ENCODE measurements at places on chromosomes 4 and X.

- no peak for DNase-seq
Observed at GRCh38 chr4:100009490-100009889, 59.4 kb upstream of the H2AZ1 start.

DNA sequence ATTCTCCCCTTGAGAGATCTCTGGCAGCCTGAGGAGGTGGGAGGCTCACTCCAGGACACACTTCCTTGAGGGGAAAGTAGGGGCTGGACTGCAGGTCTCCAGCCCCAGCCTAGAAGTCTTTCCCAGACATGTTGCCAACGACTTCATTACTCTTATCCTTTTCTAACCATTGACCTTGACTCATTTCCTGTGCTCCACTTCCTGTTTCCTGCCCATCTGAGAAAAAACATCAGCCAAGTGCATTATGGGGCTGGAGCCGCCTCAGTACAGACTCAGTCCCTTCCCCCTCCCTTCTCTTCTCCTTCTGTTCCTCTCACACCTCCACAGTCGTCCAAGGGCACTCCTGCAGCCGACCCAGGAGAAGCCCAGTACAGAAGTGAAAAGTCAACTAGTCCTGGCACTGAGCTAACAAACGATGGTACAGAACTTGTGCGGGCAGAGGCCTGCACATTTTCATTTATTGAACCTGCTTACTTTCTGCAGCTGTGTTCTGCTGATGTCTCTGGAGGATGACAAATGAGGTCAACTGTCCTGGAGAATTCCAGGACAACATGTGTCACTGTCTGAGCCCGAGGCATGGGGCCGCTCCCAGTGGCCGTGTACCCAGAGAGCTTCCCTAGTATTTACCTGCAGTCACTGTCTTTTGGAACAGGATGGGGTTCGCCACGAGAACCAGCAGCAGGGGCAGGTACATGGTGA, 20.1 kb downstream of the GPR143 start:
- no peak for DNase-seq

DNA sequence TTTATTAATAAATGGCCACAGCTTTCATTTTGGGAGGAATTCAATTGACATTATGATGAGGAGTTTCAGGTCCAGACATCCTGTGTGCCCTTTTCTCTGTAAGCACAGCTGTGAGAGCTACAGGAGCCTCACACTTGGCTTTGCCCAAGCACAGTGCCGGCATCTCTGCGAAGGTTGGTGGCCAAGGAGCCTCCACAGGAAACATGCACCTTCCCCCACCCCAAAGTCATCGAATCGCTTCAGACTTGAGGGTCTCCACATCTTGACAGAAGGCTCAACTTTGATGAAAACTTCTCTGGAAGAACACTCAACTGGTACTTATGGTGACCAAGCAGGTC, 100.0 kb downstream of the SYNPO2 start:
- DNase-seq, result no peak

- no peak for DNase-seq
Observed at GRCh38 chr4:48254381-48255071, 15.1 kb downstream of the TEC start.

DNA sequence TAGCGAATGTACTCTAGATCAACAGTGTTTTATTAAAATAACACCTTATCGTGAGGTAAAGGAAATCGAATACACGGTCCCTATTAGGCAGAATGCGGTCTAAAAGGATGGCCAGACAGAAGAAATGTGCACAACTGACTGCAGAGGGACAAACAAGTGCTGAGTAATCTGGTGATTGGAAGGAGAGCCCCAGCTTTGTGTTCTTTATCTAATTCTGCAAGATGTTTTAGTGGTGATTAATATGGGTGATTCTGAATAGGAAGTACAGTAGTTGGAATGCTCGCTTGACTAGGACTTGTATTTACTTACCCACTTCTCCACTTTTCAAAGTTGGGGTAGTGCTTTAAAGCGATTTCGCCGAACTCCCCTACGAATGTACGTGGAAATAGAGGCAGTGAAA, 1.2 kb downstream of the WDR44 start:
- no peak for DNase-seq

DNA sequence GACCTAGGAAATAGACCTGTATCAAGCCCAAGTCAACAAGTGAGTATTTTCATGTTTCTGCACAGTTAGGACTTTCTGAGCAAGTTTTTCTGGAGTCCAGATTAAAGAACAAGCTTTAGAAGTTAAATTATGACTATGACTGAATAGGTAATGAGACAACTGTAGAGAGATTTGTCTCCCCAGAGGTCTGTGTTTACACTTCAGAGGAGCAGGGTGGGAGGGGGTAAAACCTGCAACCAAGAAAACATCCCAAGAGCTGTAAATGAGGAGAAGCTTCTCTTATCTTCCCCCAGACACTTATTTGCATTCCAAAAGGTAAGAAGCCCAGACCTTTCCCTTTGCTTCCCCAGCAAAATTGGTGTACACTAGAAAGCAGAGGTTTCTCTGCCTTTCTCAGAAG, 22.1 kb upstream of the CEP135 start:
- DNase-seq, result no peak

DNA sequence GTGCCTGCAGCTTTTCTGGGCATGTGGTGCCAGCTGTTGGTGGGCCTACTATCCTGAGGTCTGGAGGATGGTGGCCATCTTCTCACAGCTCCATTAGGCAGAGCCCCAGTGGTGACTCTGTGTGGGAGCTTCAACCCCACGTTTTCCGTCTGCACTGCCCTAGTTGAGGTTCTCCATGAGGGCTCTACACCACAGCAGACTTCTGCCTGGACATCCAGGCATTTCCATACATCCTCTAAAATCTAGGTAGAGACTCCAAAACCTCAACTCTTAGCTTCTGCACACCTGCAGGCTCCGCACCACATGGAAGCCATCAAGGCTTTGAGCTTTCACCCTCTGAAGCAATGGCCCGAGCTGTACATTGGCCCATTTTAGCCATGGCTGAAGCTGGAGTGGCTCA, 153.3 kb upstream of the PGRMC2 start:
- DNase-seq, result no peak

Data from stimulated activated CD8-positive, alpha-beta memory T cell treated with anti-CD3 and anti-CD28 coated beads, Interleukin-15, amount 100 ng/mL, for 1 hour (primary cell).